ENCODE measurements at places on chromosomes 1 and 21.

DNA sequence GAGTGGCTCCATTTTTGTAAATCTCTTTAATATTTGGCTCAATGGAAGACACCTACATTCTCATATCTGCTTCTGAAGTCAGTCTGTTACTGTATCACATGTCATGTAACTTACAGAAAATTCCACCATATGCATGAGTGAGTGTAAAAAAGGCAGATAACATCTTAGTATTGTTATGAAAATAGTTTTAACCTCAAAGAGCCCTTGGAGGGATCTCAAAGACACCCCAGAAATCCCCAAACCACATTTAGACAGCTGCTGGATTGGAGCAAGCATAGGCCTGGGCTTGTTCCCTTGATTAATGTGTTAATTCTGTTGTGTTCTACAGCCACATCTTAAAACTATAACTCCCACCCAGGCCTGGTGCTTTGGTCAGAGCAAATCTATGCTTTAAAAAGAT, 16.9 kb downstream of the MACO1 start:
- DNase-seq, result no peak

- no peak for DNase-seq
These were observed 16.4 kb downstream of the GMEB1 start for GRCh38 chr1:28684937-28685336.

GRCh38 chr1:22290157-22290556, 147.3 kb upstream of the WNT4 start:
- no peak for DNase-seq

DNA sequence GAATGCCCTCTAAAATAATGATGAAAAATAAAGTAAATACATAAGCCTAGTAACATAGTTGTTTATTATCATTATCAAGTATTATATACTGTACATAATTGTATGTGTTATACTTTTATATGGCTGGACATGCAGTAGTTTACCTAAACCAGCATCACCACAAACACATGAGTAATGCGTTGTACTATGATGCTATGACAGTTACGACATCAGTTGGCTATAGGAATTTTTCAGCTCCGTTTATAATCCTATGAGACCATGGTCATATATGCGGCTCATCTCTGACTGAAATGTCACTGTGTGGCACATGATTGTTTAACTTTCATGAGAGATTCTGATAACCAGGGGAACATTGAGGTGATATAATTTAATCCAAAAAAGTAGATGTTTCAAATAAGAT, 352.1 kb downstream of the ST6GALNAC3 start:
- no peak for DNase-seq

DNA sequence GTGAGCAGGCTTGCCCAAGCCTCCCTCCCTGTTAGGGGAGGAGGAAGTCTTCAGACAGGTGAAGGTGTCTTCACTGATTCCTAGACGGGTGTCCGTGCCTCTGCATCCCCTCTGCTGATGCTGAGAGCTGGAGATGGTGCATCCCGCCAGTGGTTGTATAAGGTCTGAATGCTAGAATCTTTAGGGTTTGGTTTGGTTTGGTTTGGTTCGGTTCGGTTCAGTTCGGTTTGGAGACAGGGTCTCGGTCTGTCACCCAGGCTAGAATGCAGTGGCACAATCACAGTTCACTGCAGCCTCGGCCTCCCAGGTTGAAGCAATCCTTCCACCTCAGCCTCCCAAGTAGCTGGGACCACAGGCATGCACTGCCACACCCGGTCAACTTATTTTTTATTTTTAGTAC, 153.6 kb downstream of the PGBD5 start:
- DNase-seq, result no peak

DNA sequence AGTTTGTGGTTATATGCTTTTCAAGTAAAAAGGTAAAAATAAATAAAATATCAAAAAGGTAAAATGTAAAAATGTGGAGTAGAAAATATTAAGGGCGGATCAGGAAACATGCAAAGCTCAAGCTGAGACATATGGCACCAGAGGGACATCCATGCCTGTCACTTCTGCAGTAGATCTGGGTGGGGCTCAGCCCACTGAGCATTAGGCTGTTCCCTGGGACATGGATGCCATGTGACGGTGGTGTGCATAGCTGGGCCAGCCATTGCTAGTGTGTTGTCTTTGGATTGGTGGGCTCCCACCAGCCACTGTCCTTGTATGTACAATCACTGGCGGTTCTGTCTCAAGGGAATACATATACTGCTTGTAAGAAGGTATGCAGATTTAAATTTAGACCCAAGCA, 3.0 kb downstream of the TTC13 start:
- no peak for DNase-seq

GRCh38 chr1:51622455-51622913, 5.6 kb downstream of the OSBPL9 start:
- DNase-seq, result no peak

DNA sequence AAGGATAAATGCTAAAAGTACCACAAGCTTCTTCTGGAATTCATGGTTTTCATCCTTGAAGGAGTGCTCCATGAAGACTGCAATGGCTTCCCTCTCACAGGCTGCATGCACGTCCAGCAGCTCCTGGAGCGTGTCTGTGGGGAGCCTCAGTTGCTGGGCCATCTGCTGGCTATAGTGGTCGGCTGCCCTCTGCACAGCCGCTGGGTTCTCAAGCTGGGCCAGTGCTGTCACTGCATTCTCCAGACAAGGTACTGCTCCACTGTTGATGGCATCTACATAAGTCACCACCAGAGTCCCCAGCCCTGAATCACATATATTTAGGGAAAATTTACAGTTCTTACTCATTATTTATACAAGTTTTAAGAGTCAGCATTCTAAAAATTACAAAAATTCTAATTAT, 8.7 kb downstream of the GBP4 start:
- DNase-seq, result no peak

DNA sequence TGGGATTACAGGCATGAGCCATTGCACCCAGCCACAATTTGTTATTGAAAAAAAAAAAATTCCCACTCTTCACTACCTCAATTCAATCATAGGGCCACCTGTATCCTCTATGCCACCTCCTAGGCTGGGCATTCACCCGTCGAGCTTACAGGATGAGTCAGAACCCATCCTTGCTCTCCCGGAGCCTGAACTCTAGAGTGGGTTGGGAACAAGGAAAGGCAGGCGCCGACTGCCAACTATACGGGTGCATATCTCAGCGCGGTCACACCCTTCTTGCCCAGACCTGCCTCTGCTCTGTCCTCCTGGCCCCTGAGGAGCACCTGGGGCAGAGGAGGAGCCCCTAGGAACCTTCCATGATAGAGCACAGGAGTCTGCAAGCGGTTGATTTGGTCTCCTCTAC, 21.4 kb upstream of the LBR start:
- no peak for DNase-seq

GRCh38 chr1:12617511-12617900, 504 bp downstream of the DHRS3 start:
- no peak for DNase-seq

DNA sequence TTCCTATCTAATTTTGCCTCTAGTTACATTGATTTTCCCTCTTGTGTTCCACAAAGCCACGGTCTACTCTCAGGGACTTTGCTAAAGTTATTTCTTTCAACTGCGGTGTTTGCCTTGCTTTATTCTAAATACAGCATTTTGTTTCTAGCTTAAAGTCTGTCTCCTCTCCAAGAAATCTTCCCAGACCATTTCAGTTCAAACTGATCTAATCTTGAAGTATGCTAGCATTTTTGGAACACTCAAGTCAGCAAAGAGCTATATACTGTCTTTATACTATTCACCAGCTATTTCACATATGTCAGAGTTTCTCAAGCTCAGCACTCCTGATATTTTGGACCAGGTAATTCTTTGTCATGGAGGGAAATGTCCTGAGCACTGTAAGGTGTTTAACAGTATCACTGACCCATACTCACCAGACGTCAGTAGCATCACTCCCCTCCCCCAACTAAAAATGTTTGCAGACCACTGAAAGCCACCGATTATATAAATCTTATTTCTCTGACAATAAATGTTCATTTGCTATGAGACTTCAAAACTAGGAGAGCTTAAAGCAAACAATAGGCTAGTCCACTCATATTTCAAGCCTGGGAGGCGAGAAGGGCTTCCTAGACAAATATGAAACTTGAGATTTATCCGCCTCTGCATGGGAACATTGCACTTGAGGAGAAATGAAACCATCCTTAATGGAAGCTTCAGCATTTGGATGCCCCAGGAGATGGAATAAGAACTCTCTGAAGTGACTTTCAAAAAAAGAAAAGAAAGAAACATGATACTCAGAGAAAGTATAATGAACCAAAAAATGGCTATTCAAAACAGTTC, 81.1 kb downstream of the KIAA0319L start:
- no peak for DNase-seq

- DNase-seq, result no peak
These were observed 2.0 kb downstream of the KIAA0319L start for GRCh38 chr1:35555212-35555584.

GRCh38 chr21:15061747-15062605, 2.8 kb downstream of the NRIP1 start:
- no peak for DNase-seq

DNA sequence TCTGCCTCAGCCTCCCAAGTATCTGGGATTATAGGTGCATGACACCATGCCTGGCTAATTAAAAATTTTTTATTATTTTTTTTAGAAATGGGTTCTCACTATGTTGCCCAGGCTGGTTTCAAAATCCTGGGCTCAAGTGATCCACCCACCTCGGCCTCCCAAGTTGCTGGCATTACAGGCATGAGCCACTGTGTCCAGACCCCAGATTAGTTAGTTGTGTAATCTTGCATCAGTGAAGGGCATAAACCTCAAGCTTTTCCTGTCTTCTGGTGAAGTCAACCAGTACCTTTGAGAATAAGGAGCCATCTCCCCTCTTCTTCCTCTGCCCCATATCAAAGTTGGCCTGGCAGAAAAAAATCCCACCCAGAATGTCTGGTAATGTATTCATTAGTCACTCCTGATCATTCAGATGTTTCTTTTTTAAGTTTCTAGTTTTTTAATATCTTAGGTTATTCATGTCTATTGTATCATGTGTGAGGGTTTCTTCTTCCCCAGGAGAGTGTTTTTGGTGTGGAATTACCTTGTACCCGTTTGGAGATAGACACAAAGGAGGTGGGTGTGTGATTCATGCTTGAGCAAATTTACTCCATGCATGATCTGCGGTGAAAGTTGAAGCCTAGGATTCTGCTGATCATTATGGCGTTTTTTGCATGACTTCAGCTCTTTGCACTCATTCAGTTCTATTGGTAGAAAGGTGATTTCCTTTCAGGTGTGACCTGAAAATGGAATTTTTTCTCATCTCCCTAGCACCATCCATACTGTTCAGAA, 144.0 kb downstream of the FMN2 start:
- DNase-seq, result no peak

- DNase-seq, result no peak
These were observed 40.1 kb downstream of the SYT6 start for GRCh38 chr1:114113411-114114184.

DNA sequence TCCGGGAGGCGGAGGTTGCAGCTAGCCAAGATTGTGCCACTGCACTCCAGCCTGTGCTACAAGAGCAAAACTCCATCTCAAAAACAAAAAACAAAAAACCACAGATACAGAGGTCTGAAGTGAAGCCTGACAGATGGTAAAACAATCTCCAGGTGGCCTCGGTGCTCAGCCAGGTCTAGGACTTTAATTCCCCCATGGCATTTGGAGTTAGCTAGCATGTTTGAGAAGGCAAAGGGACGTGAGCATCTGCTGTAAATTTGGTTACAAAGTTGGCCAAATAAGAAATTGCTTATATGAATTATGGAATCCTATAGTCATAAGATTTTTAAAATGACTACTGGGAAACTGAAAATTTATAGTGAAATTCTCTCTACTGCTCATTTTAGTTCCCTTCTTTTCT, 98.3 kb upstream of the FMN2 start:
- DNase-seq, result no peak

DNA sequence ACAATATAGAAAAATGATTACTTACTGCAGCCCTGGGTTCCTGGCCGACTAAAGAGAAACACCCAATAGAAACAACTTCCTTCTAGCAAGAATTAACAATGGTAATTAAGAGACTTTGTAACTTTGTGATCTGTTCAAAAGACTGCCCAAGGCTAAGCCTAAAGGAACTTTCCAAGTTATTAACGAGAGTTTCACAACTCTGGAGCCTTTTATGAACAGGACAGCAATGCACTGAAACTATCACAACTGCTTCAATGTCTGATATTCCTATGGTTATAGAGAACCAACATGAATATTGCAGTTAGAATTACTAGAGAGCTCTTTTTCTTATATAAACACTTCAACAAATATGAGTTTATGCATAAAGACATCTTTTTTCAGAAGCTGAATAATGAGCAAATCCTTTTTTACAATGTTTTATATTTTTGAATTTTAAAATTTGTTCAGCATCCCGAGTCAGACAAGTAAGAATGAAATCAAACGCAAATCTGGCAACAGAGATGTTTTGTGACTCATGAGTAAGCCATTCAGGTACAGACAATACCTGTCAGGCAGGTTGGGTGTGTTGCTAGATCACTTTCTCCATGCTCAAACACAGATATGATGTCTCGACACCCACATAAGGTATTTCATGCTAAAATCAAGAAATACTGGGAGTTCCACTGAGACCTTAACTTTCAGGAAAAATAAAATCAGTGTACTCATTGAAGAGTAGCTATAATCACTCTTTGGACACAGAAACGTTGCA, 22.2 kb upstream of the KCNJ15 start:
- DNase-seq, result no peak

DNA sequence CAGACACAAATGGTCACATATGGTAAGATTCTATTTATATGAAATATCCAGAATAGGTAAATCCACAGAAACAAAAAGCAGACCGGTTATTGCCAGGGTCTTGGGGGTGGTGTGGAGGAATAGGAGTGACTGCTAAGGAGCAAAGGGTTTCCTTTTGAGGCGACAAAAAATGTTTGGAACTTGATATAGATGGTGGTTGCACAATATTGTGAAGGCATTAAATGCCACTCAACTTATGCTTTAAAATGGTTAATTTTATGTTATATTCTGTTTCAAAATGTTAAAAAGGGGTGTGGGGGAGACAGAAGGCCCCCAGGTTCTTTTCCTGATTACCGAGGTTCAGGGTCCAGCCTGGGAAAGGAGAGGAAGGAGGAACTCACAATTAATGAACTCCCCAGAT, 304.4 kb downstream of the RRAGC start:
- no peak for DNase-seq

DNA sequence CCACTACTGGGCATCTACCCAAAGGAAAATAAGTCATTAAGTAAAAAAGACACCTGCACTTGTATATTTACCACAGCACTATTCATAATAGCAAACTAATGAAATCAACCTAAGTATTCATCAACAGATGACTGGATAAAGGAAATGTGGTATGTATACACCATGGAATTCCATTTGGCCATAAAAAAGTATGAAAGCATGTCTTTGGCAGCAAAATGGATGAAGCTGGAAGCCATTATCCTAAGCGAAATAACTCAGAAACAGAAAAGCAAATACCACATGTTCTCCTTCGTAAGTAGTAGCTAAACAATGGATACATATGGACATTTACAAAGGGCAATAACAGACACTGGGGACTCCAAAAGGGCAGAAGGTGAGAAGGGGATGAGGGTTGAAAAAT, 485.7 kb upstream of the BRINP3 start:
- DNase-seq, result no peak

Data from stimulated activated effector memory CD8-positive, alpha-beta T cell treated with anti-CD3 and anti-CD28 coated beads, Interleukin-12 subunit alpha, Interleukin-12 subunit beta, amount 100 ng/mL, for 72 hours (primary cell).